HAP-1 (cell line): ENCODE measurements at places on chromosomes 6 and 20.

DNA sequence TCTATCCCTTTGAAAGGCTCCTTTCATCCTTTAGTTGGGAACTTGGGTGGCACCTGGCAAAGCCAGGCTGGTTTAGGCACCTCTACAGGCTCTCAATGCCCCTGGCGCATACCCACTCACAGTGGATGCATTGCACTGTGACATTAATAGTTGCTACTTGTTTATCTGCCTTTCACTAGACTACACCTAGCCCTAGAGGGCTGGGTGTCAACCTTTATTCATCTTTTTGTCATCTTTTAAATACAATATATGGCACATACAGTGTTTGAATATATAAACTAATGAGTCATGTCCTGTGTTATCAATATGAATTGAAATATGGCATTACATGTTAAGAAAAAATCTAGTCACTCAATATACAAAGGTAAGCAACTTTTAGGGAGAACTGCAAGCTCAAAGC, 120.0 kb upstream of the BCLAF1 start:
- no peak for DNase-seq

DNA sequence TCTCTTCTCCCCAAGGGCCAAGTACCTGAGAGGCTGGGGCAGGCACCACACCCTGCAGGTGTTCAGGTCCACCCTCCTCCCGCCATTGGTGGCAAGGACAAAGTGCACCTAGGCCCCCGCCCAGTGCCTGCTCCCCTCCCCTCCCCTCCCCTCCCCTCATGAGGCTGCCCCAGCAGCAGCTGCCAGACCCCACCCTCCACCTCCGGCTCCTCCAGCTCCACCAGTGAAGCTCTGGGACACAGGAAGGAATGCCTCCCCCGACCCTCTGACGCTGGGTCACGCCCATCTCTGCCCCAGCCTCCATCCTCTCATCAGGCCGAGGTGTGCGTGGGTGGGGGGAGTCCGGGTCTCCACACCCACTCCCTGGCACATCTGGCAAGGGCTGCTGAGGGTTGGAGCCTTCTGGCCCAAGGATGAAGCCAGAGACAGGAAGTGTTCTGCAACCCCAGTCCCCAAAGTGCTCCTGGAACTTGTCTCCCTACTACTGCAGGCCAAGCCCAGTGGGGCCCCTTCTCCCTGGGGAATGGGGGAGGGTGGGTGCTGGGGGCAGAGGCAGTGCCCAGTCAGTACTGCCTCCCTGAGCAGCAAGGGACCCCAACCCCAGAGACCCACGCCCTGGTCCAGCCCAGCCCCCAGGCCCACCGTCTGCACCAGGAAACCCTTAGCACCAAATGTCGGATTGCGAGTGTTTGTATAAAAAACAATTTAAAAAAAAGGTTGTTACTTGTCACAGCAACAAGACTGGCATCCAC, 1.6 kb upstream of the UCKL1 start:
- no peak for DNase-seq

GRCh38 chr20:10842116-10842515, 168.3 kb upstream of the JAG1 start:
- DNase-seq: no peak

GRCh38 chr6:34561227-34561530, 5.0 kb upstream of the SPDEF start:
- DNase-seq: no peak

DNA sequence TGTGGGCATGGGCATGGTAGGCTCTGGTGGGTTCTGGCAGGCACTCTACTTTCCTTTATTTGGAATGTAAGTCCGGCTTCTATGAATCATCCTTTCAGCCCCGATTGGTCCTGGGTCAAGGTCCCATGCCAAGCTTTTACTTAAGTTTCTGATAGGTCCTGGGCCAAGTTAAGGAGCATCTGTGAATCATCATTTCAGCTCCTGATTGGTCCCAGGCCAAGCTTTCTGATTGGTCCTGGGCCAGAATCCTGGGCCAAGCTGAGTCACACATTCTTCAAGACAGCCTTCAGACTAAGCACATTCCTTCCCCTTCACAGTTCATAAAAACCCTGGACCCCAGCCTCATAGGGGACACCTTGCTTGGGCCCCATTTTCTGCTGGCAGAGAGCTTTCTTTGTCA, 231.0 kb upstream of the EYS start:
- DNase-seq: no peak

DNA sequence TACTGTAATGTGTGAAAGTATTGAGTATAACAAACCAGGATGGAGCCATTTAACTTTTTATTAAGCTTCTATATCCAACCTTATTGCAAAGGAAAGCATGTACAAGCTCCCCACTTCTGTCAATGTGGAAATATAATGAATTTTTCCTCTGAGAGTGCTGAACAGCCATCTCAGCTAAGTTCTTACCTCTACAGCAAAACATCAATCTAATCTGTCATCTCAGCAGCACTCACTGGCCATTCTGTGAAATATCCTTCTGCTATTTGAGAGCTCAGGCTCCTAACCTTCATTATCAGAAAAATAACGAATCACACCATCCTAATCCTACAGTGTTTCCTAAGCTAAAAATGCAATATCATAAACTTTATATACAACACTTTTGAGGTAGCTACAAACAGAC, 194.0 kb upstream of the RNF217 start:
- no peak for DNase-seq

GRCh38 chr20:51399006-51399890, 143.3 kb downstream of the NFATC2 start:
- no peak for DNase-seq

GRCh38 chr6:38591439-38591838, 48.3 kb downstream of the BTBD9 start:
- DNase-seq: no peak

GRCh38 chr6:19836799-19837510, at the start of gene ID4:
ID4 (plus strand) TSS chr6:19837370; CDS start chr6:19837755, 385 bp downstream.
- no peak for DNase-seq

- DNase-seq: no peak
Measured at GRCh38 chr20:52974179-52974594, 2.0 kb downstream of the TSHZ2 start.

DNA sequence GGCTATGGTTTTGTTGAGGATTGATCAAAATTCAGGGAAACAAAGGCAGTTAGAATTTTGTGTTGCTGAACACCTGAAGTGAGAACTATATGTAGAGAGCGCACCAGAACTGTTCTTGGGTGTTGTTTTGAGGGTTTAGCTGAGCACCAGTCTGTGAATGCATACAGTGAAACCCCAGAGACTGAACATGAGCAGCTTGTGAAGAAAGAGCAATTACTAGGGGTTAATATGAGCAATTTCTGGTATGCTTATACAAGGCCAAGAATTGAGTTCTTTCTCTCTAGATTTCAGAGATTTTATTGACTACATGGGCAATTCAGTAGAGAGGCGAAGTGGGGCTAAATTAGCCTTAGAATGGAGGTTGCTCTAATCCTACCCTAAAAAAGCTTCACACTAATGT, 93.9 kb downstream of the CD2AP start:
- no peak for DNase-seq

DNA sequence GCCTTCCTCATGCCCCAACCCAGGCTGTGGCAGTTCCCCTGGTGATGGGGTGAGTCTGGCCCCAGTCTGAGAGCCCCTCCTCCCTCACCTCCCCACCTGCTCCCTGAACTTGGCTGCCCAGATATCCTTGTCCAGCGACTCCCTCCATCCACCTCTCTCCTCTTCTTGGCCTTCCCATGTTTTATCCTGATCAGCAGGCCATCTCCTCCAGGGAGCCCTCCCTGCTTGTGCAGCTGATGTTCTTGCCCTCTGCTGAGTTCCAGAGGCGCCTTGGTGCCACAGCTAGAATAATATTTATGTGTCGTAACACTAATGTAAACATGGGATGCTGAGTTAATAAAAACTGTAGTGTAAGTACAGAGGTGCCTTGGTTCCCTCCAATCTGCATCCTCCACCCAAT, 10.4 kb upstream of the IP6K3 start:
- DNase-seq: no peak

- no peak for DNase-seq
Measured at GRCh38 chr6:36976931-36977330, 9.1 kb downstream of the MTCH1 start.

- DNase-seq: no peak
Measured at GRCh38 chr6:42616716-42617115, 52.9 kb downstream of the UBR2 start.

- DNase-seq: no peak
Measured at GRCh38 chr6:160051390-160051789, 70.2 kb upstream of the SLC22A1 start.

DNA sequence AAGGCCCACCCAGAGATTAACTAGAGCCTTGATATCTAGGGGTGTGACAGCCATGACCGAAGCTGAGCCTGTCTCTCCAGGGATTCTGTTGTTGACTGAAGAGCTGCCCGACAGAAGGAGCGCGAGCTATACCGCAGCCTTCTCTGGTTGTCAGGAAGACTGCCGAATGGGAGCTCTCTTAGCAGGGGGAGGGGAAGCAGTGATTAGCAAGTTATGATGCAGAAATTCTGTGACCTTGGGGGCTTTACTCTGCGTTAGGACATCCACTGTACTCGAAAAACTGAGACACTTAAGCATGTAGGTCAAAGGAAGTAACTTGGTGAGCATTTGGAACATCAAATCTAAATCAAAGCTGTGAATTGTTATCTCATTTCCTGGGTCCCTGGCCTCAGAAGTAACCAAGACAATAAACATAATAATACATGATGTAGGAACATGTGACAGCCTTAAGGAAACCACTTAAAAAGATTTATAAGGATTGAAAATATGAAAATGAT, 84.7 kb downstream of the MAP3K4 start:
- no peak for DNase-seq

DNA sequence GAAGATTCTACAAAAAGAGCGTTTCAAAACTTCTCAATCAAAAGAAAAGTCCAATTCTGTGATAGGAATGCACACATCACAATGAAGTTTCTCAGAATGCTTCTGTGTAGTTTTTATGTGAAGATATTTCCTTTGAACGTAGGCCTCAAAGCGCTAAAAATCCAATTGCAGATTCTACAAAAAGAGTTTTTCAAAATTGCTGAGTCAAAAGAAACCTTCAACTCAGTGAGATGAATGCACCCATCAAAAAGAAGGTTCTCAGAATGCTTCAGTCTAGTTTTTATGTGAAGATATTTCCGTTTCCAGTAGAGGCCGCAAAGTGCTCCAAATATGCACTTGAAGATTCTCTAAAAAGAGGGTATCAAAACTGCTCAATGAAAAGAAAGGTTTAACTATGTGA, 319.7 kb upstream of the DEFB115 start:
- no peak for DNase-seq

DNA sequence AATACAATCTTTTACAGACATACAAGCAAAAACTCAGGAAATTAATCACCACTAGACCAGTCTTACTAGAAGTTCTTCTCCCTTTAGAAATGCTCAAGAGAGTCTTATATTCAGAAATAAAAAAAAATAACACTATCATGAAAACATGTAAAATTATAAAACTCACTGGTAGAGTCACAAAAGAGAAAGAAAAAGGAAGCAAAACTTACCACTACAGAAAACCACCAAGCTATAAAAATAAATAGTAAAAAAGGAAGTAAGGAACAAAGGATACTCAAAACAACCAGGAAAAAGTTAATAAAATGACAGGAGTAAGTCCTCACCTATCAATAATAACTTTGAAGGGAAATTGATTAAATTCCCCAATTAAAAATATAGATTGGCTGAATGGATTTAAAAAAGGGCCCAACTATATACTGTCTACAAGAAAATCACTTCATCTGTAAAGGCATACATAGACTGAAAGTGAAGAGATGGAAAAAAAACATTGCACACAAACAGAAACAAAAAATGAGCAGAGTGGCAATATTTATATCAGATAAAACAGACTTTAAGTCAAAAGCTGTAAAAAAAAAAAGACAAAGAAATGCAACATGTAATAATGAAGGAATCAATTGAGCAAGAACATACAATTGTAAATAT, 489.5 kb downstream of the KIF16B start:
- DNase-seq: no peak

DNA sequence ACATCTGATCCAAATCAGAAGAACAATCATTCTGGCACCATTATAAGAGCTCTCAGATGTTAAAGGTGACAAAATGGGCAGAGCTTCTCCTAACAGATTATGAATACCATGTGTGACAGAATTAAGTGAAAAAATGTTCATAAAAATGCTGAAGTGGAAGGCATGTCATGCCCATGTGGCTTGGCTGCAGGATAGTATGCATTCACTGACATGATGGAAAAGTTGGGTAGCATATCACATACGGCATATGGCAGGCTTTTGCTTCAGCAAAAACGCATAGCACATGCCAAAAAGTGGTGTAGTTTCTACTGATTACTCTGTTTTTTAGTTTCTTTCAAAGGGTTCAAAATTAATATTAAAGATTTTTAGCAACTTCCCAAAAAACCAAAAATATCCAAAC, 731.5 kb upstream of the EPHA7 start:
- DNase-seq: no peak

DNA sequence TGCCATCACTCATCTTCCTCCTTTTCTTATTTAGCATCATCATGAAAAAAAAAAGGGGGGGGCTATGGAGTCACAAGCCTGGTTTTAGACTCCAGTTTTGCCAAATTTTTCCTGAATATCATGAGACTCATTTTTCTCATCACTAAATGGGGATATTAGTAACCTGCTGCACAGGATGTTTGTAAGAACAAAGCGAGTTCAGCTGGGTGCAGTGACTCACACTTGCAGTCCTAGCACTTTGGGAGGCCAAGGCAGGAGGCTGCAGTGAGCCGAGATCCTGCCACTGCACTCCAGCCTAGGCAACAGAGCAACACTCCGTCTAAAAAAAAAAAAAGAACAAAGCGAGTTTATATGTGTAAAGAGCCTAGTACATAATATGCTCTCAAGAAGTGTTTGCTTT, 82.8 kb downstream of the TFAP2A start:
- no peak for DNase-seq

GRCh38 chr6:13488015-13488895, 855 bp upstream of the GFOD1 start:
- DNase-seq: no peak
